ENCODE measurements at places on chromosomes 4 and X.

DNA sequence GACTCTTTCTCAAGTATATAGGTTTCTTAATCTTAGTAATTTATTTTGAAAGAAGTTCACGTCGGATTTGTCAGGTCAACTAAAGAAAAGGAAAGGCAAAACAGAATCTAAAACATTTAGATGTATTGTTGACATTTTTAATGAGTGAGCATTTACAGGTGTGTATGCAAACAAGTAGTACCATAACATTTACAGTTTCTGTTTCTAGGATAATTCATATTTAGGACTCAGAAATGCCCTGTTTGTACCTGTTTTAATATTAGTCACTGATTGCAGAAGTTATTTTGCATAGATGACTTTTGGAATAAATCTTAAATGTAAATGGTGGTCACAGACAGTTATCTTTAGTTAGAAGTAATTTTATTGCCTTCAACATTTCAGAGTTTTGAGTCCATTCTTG is 151.3 kb upstream of the NUDT6 start:
- no peak for DNase-seq

DNA sequence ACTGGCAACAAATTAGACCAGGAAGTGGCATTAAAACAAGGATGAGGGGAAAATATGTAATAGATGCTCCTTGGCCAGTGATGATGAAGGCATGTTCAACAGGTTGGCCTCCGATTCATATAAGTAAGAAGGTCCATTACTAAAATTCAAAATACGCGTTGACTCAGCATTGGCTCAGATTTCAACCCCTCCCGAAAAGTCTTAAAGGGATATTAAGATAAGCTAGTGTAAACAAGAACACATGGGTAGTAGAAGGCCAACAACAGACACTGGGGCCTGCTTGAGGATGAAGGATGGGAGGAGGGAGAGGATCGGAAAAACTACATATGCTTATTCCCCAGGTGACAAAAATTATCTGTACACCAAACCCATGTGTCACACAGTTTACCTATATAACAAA is 19.1 kb upstream of the LAP3 start:
- DNase-seq: no peak

DNA sequence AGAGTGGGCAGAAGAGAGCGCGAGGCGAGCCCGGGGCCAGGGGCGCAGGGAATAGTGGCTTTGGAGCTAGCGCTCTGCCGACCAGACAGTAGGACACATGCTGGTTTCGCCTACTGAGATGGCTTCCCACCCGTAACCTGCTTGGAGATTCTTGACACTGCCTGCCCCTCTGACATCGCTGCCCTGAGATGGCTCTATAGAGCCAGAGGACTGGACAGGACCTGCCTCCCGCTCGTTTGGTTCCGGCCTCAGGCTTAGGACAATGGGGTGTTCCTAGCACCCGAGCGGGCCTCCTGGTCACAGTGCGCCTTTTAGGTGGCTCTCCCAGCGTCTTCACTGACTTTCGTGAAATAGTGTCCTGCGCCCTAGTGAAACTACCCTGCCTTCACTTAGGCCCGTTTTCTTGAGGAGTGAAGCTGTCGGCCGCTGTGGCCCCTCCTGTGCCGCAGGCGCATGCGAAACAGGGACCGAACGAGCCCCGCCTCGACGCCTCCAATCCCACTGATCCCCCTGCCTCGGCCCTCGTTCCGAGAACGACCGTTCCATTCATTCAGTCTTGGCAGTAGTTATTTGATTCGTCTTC is 608 bp downstream of the TAF1 start:
- DNase-seq: no peak

DNA sequence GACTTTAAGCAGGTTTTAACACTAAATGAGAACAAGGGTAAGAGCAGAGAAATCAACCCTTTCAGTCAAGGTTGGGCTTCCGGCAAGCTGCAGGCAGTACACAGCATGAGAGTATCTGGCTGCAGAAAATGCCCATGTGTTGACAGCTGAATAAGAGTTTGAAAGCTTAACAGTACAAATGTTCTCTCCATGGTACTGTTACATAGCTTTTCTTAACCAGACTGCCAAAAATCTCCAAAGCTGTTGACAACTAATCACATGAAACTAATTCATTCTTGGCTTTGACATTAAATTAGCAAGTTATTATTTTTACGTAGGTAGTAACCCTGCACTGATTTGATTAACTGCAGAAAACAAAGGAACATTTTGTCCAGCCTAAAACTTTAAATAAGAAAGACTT is 153.5 kb downstream of the SLC10A7 start:
- DNase-seq: no peak

- DNase-seq: no peak
Observed at GRCh38 chr4:10162341-10163000, 45.9 kb upstream of the WDR1 start.

- DNase-seq: no peak
Observed at GRCh38 chr4:113665036-113665435, 96.5 kb downstream of the CAMK2D start.

GRCh38 chr4:42404001-42404400 is 6.7 kb downstream of the SHISA3 start:
- DNase-seq: no peak

- DNase-seq: no peak
Observed at GRCh38 chr4:21507439-21507838, 441.1 kb downstream of the KCNIP4 start.

GRCh38 chr4:119980456-119980855 is 86.2 kb downstream of the MAD2L1 start:
- DNase-seq: no peak

DNA sequence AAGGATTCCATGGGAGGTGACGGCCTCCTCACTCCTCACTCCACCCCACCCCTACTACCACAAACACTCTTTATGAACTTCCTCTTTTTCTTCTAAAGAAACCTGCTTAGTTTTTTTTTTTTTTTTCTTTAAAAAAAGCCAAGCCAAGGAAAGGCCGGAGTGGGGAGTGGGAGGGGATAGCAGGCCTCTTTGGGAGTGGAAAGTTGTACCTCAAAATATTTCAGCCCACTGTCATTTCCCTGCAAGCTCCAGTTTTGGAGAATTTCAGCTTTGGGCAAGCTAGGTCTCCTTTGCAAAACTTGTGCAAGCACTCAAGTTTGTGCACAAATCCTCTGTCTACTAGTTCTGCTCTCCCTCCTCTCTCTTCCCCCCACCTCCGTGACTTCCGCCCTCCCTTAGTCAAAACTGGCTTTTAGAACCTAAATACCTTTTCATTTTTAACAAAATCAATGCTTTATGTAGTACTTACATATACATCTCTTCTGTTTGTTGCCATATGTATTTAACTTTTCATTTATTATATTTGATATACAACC is 512 bp upstream of the ANTXR2 start:
- DNase-seq: no peak

GRCh38 chr4:25911356-25911755 is 2.7 kb upstream of the SMIM20 start:
- no peak for DNase-seq

GRCh38 chr4:181688432-181688831 is 554.8 kb upstream of the TENM3 start:
- DNase-seq: peak; percentile 90

- DNase-seq: no peak
Observed at GRCh38 chrX:2390754-2391153, 110.0 kb downstream of the DHRSX start.

DNA sequence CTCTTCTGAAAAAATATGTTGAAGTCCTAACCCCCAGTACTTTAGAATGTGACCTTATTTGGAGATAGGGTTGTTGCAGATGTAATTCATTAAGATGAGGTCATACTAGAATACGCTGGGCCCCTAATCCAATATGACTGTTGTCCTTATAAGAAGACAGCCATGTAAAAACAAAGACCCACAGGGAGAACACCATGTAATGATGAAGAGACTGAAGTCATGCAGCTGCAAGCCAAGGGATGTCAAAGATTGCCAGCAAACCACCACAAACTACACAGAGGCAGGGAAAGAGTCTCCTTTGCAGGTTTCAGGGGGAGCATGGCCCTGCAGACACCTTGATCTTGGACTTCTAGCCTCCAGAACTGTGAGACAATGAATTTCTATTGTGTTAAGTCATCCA is 37.4 kb downstream of the CXorf58 start:
- no peak for DNase-seq

DNA sequence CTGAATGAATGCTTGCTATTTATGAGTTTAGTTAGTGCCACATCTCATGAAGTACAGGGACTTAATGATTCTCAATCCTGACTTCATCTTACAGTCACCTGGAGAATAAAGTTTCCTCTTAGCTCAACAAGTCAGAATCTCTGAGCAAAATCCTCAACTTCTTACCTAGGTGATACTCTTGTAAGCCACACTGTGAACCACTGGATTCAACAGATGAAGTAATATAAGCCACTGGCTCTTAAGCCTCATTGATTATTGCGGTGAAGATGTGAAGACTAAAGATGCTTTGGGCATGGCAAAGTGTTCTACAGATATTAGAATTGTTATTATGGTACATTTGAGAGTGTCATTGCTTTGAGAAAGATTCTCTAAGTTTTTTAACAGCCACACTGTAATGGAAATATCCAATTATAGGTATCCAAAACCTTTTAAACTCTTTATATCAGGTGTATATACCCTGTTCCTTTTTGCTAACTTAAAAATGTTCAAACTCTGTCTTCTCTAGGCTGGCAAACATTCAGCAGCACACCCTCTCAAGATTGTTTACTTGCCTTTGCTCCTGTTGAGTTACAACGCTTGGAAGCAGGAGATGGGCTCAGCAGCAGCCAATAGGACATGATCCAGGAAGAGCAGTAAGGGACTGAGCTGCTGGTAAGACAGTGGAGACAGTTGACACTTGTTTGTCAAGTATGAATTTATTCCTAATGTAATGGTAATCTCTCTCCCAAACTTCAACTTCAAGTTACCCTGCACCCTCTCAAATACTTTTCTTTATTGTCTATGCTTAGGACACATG is 43.4 kb downstream of the TET2 start:
- no peak for DNase-seq

- DNase-seq: no peak
Observed at GRCh38 chr4:2299794-2300193, 37.9 kb upstream of the MXD4 start.

- DNase-seq: no peak
Observed at GRCh38 chr4:98606894-98607293, 51.5 kb downstream of the TSPAN5 start.

- peak; percentile 79 for DNase-seq
Observed at GRCh38 chr4:30720021-30720660, at the start of gene PCDH7. Gene PCDH7 (plus strand): TSS chr4:30720369. CDS start chr4:30721423, 1,054 bp downstream.

- DNase-seq: no peak
Observed at GRCh38 chr4:7530932-7531639, 96.4 kb upstream of the PSAPL1 start.

DNA sequence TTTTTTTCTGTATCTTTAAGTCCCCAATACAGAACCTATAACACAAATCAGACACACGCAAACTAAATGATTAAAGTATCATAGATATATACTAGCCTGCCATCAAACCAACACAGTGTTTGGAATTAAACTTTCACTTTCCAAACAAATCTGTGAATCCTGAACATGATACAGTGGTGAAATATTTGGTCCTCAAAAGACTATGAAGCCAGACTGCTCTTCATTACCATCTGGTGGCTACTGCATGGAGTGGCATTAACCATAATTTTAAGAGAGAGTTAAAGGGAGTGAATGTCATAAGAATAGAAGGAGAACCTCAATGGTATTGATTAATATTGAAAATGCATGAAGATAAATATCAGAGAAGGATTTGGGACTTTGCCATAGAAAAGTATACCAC is 9.2 kb upstream of the GABRA4 start:
- DNase-seq: no peak

- no peak for DNase-seq
Observed at GRCh38 chr4:6692806-6693205, 872 bp upstream of the S100P start.

- no peak for DNase-seq
Observed at GRCh38 chrX:1224954-1225353, 12.5 kb upstream of the CRLF2 start.

- no peak for DNase-seq
Observed at GRCh38 chr4:183299464-183299863, 20.6 kb downstream of the CLDN22 start.

GRCh38 chr4:97900229-97900628 is 243.0 kb downstream of the STPG2 start:
- no peak for DNase-seq

DNA sequence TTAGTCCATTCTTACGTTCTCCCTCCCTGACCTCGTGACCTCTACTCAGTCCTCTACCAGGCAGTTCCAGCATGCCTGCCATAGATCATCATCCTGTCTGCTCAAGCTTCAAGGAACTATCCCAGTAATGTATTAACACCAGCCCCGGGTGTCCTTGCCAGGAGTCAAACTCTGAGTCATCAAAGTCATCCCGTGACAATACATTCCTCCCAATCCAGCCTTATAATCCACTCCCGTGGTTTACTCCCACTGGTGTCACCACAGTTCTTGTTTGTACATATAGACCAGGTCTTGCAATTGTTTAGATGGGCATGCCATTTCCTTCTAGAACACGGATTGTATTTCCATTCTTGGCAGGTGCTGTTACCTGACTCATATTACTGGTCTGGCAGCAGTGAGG is 68.7 kb upstream of the TAB3 start:
- DNase-seq: peak; percentile 51

GRCh38 chrX:42093756-42094155 is 170.4 kb upstream of the CASK start:
- DNase-seq: peak; percentile 13

GRCh38 chr4:124431653-124432192 is 280.8 kb downstream of the ANKRD50 start:
- peak; percentile 12 for DNase-seq

DNA sequence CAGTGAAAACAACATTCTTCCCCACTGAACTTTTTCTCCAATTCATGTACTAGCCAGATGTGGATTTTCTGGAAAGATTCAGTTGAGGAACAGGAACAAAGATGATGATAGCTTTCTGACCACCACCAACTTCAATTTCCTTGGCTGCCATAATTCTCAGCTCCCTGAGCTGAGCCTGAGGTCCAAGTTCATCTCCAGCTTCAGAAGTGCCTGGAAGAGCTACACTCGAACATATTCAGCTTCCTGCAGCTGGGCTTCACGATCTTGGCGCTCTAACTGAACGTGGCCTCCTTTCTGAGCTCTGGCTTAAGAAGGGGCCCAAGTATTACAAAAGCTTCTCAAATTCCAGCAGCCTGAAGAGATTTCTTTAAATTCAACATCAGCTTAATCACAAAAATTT is 83.9 kb downstream of the QDPR start:
- DNase-seq: no peak

- no peak for DNase-seq
Observed at GRCh38 chr4:77802402-77802801, 16.8 kb downstream of the CNOT6L start.

Measured in astrocyte (in vitro differentiated cells and primary cell).